ENCODE measurements at places on chromosomes 5 and 9.

GRCh38 chr5:67989456-67989855, 226.1 kb upstream of the PIK3R1 start:
- DNase-seq = no peak

GRCh38 chr9:130193531-130194377, 21.6 kb downstream of the NCS1 start:
- DNase-seq = no peak

DNA sequence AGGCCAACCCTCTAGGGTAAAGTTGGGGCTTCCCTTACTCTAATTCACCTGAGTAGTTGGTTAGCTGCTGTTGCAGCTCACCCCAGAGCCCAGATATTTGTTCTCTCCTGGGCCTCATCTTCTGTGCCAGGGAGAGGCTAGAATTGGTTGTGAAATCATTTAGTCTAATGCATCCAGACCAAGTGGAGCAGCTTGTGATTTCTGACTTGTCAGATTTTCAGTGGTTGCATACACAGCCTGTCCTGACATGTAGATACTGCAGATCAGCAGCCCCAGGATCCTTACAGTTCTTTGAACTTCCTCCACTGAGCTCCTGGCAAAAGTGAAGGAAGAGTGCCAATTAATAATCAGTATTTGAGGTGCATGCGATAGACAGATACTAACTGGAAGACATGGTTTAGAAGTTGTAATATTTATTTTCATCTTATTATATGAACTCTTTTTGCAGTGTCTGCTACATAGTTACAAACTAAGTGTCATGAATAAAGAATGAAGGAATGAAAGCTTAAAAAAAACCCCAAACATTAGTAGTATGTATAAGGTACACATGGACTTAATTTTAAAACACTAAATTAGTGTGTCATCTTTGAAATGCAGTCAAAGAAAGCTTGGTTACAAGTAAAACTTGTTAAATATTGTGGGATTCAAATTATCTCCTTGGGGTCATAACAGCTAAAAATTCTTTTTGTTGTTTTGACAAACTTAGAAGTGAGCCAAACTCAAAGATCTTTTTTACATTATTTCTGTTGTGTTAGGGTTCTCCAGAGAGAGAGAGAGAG, 128.5 kb downstream of the VPS13A start:
- no peak for DNase-seq

- no peak for DNase-seq
Observed at GRCh38 chr5:67223211-67223610, 26.6 kb upstream of the CD180 start.

DNA sequence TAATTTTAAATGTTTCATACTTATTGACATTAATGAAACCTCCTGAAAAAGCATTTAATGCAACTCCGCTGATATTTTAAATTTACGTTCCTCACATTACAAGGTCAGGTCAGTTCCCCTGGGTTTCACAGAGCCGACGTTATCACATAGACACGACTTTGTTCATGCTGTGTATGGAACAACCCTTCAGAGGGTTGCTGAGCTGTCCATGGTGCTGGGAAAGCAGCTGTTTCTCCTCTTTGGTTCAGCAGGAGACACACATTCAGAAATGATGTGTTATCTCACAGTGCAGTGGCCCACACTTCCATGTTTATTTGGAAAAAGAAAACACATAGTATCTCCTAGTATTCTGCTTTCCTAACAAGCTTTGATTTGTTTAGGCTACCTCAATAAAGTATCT, 53.5 kb downstream of the PPP2R2B start:
- DNase-seq = no peak

- no peak for DNase-seq
Observed at GRCh38 chr5:150258130-150258529, 31.4 kb downstream of the CAMK2A start.

- no peak for DNase-seq
Observed at GRCh38 chr9:128242828-128243214, 33.0 kb downstream of the GOLGA2 start.

- DNase-seq = no peak
Observed at GRCh38 chr5:173807181-173807655, 80.9 kb upstream of the CPEB4 start.

- no peak for DNase-seq
Observed at GRCh38 chr5:120564013-120564412, 99.9 kb downstream of the PRR16 start.

- DNase-seq = no peak
Observed at GRCh38 chr5:158419186-158419585, 560.2 kb upstream of the CLINT1 start.

Data from NCI-H446 treated with DMSO at 0.1 percent for 48 hours (cell line).